NCI-H187 (cell line): ENCODE measurements at places on chromosomes 5 and 9.
A peak's percentile ranks its signal among the peaks of the same experiment; 100 is the strongest.

GRCh38 chr5:131635684-131636572 is 899 bp upstream of the RAPGEF6 start:
- DNase-seq = no peak

DNA sequence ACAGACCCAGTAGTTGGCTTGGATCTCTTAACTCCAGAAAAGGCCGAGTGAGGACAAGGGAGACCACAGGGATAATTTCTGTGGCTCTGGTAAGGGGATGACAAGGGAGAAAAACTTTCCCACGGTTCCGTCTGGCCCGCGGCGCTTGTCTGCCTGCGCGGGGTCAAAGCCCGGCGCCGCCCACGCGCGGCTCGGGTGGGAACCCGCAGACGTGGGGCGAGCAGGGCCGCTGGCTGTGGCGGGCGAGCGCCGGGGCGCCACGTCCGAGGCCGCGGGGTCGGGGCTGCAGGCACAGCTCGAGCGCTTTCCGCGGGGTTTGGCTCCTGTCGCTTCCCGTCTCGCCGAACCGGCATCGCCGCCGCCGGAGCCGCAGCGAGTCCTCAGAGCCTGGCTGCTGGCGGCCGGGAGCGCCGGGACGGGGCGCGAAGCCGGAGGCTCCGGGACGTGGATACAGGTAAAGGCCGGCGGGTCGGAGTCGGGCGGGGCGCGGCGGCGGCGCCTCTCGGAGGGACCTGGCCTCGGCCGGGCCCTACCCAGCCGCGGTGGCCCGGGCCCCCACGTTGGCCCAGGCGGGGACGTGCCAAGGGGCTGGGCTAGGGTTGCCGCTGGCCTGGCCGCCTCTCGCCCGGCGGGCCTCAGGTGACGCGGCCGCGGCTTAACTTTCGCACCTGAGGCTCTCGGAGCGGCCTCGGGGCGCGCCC is at the start of gene RNF180:
Gene RNF180 (plus strand): TSS at position 344 of the 701 bp plus-strand sequence. CDS start 34,965 bp downstream, outside the sequence.
- peak; percentile 35 for DNase-seq

DNA sequence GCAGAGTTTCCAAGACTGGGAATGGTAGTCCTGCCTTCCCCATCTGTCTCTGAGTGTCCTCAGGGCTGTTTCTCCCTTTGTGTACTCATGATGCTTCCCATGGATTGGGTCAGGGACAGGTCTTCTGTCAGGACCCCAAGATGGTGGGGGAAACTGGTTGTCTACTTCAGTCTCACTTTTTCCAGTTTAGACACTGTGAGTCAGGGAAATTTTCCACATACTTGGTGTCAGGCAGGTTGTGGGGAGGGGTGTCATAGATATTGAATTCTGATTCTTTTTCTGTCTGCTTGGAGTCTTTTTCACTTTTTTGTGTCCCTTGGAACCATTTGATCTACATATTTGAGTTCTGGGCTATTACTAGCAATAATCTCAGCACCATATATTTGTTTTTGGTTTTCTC is 10.3 kb downstream of the POLK start:
- no peak for DNase-seq

- no peak for DNase-seq
These were observed 4.9 kb downstream of the APBA1 start for GRCh38 chr9:69667306-69667705.

- DNase-seq = no peak
These were observed 92.7 kb downstream of the COL5A1 start for GRCh38 chr9:134734270-134734669.

DNA sequence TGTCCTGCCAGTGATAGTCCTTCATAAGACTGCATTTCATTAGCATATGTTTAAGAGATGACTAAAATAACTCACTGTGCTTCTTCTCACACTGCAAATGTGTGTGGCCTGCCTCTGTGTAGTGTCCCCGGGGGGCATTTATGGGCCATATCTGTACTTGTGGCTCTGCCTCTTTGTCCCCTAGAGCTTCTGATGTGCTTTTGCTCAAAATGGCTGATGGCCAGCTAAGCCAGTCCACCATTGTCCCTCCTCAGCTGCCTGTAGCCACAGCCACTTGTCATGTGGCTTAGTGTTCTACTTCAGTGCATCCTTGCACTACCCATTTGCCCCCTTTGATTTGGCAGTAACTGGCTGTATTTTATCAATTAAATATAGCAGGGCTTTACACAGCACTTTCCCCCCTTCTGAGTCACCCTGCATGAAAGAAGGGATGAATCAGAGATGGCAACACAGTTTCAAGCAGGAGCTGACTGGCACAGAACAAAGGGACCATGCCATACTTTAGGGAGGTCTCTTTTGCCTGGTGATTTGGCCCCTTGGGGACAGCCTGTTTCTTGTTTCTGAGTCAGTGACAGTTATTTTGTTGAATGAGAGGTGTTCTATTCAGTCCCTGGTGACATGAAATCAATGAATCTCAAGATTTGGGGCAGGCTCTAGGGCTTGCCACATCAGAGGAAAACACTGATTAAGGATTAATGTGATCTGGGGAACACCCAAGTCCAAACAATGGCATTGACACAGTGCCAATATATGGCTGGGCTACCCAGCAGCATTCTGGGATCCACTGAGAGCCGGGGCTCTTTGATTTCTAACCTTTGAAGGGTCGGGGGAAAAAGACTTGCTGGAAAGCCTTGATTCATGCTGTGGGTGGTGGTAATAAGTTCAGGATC is 245.5 kb downstream of the SMARCA2 start:
- DNase-seq = peak; percentile 57

GRCh38 chr9:5499889-5500398 is 10.4 kb upstream of the PDCD1LG2 start:
- no peak for DNase-seq

DNA sequence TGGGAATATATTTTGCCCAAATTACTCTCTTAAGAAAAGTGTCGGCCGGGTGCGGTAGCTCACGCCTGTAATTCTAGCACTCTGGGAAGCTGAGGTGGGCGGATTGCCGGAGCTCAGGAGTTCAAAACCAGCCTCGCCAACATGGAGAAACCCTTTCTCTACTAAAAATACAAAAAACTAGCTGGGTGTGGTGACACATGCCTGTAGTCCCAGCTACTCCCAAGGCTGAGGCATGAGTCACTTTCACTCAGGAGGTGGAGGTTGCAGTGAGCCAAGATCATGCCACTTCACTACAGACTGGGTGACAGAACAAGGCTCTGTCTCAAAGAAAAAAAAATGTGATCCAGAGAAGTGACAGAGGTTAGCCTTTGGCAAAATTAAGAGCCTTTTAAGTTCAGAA is 26.4 kb upstream of the TMEM171 start:
- no peak for DNase-seq

DNA sequence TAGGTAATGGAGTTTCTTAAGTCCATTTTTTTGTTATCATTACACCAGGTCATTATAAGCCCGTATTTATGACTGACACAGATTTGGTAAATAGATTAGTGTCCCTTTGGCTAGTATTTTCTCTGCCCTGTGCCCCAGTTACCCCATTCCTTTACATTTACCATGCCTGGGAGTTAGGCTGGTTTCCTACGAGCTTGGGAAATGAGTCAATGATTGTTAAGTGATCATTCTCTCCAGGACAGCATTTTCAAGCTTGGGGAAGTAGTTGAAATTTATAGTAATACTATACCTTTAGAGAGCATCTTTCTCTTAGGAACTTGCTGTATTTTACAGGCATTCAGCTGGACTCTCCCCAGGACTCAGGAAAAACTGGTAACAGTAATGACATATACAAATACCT is 573.1 kb downstream of the TLE4 start:
- no peak for DNase-seq

GRCh38 chr5:92268343-92268742 is 885.2 kb upstream of the ARRDC3 start:
- DNase-seq = no peak

DNA sequence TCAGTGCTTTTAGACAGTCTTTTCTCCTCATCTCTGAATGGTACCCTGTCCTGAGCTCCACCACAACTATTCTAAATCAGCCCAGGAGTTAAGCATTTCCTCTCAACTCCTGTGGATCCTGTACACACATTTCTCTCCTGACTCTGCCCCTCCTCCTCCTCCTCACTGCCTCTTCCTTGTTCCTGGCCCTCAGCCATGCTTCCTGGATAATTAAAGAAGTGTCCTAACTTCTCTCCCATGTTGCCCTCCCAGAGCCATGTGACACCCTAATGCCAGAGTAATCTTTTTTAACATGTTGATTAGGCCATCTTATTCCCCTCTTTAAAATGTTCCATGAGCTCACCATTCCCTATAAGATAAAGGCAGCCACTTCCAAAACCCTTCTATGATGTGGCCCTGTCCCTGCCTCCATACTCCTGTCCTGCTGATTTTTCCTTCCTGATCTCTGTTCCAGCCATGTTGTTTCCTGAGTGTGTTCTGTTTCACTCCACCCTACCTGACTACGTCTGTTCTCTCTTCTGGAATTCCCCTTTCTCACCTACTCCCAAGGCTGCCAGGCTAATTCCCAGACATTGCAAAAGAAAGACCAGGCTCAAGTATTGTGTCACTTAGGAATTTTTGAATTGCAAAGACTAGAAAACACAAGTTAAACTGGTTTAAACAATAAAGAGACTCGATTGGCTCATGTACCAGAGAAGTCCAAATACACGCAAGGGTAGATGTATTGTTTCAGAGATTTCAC is 295.2 kb downstream of the MAST4 start:
- DNase-seq = no peak
